Right forelimb (tissue), 1 donor: ENCODE measurements at places on chromosomes 1 and 21.

DNA sequence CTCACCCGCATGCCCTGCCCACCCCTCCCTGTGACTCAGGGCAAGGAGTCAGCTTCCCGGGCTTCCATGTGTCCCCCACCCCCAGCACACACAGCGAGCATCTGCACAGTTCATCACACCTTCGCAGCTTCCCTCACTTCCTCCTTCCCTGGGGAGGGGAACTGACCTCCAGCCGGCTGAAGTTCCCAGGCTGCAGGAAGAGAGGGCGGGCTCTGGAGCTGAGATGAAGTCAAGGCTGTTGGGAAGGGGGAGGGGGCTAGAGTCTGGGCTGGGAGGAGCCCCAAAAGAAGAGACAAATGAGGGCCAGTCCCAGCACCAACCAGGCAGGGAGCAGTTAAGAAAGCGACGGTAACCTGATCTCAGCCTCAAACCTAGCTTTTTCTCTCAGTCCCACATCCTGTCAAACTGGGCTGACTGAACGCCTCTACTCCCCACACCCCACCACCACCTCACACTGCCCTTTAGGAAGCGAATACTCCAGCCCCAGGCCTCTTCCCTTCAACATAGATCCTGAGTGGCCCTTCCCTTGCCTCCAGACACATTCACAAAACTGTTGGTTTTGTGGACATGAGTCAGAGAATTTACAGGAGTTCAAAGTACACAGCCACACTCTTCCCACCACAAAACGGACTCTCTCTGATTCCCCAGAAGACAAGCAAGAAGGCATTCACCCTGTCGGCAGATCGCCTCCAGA is 1.8 kb downstream of the RHOC start:
- peak; percentile 88 for DNase-seq

DNA sequence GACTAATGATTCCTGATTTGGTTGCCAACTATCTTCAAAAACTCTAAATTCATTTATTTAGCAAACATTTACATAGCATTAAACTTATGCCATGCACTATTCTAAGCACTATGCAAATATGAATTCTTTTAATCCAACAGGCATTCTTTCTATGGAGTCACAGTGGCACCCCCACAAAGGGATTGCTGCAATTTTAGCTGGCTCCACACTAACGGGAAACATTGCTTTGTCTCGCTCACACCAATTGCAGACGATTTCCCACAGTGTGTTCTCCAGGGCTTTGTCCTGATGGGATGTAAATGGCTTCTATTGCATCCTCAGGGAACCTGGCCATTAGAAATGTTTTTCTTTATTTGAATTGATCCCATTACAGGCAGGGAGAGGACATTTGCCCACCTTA is 259.1 kb downstream of the BARHL2 start:
- DNase-seq = no peak

DNA sequence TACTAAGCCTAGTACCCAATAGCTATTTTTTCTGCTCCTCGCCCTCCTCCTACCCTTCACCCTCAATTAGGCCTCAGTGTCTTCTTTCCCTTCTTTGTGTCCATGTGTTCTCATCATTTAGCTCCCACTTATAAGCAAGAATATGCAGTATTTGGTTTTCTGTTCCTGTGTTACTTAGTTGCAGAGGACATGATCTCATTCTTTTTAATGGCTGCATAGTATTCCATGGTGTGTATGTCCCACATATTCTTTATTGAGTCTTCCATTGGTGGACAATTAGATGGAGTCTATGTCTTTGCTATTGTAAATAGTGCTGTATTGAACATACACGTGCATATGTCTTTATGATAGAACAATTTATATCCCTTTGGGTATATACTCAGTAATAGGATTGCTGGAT is 106.9 kb upstream of the NR5A2 start:
- DNase-seq = no peak

- DNase-seq = no peak
These were observed 2.7 kb downstream of the HTR1D start for GRCh38 chr1:23214640-23215039.

DNA sequence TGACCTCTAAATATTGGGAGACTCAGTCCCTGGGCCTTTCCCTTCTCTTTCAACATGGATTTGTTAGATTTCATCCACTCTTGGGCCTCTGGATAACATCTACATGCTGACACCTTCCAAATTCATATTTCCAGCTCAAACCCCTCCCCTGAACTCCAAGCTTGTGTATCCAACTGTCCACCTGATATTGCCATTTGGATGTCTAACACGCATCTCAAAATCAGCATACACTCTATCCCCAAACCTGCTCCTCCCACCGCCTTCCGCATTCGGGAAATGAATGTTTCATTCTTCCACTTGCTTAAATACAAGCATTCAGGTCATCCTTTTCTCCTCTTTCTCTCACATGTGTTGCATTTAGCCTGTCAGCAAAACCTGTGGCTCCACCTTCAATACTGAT is 17.5 kb upstream of the KAZN start:
- DNase-seq = no peak

GRCh38 chr1:101325144-101325543 is 88.3 kb downstream of the S1PR1 start:
- no peak for DNase-seq

GRCh38 chr1:26025517-26025916 is 3.9 kb downstream of the EXTL1 start:
- no peak for DNase-seq

DNA sequence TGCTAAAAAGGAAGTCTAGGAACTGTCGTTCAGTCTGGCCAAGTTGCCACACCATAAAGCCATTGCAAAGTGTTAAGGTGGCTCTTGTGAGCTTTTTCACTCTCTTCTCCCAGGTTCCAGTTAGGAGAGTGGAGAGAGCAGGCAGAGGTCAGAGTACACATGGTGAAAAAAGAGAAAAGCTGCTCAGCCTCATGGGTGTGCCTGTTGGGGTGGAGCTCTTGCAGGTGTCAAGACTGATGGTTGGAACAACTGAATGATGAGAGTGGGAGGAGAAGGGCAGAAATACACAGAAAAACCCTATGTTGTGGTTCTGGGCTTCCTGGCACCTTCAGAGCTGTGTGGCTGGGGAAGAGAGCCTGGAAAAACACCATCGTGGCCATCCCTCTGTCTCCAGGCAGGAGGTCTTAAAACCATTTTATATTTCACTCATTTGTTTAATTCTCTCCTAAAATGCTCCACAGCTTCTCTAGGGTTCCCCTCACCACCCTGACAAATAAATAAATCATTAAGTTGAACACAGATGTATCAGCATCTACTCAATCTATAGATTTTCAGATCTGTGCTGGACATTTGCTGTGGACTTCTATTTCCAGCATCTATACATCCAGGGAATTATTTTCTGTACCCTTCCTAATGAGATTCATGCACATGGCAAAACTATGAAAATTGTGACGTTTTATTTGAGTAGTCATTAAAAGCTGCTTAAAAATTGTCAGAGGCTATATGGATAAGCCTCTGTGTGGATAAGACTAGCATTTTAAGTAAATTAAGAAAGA is 17.5 kb downstream of the UBASH3A start:
- no peak for DNase-seq

DNA sequence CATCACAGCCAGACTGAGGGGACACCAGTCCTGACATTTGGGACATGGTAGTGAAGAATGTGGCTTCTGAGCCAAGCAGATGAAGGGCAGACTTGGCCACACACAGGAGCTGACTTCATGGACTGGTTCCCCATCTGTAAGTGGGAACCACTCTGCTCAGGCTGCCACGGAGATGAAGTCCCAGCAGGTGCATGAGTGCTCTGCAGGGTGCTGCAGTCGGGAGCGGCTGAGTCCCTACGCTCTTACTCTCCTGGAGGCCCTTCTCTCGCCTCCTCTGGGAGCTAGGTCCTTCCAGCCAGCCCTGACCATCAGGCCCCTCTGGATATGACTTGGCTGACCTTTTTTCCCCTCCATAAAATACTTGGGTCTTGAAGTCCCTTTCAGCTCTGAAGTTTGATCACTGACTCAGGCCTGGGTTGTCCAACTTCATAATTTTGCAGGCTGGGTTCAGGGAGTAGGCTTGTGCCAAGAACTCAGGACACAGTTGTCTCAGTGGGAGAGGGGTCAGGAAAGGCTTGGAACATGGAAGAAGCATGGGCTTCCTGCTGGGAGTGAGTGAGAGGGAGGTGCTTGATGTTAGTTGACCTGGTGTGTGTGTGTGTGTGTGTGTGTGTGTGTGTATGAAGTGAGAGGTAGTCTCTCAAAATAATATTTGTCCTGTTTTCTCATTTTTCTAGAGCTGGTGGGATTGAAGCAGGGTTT is 21.0 kb upstream of the EPS8L3 start:
- no peak for DNase-seq

DNA sequence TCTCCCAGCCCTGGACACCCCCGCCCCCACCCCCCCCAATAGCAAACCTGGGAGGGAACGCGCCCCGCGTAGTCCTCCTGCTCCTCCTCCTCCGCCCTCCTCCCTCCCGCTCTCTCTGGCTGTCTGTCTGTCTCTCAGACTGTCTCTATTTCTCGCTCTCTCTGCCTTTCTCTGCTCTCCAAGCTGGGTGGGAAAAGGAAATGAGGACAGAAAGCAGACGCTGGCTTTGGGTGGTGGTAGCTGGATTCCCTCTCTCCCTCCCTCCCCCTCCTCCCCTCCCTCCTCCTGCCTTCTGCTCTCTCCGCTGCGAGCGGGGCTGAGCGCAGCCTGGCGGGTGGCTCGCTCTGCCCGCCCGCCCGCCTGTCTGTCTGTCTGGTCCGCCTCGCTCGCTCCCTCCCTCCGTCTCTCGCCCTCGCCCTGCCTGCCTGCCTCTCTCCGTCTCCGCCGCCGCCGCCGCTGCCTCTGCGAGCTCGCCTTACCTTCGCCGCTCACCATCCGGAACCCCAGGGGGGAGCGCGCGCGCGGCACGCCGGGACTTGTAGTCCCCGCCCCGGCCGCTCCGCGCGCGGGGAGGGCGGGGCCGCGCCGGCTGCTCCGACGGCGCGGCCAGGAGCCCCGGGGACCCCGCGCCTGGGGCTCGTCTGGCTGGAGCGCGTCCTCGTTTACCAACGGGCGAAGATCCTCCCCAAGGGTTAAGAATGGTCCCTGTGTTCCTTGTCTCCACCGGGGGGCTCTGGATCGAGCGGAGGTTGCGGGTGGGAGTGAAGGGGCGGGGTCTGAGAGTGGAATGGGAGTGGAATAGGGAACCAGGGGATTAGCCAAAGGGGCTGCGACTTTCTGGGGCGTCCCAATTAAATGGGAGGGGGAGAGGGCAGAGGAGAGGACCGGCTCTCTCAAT is at the start of gene AHDC1:
Gene AHDC1 (minus strand): TSS at position 464 of the 898 bp plus-strand sequence. CDS start 52,029 bp downstream, outside the sequence.
- peak; percentile 94 for DNase-seq

GRCh38 chr1:28518745-28519341 is 13.0 kb downstream of the RCC1 start:
- DNase-seq = no peak

GRCh38 chr1:160839746-160840145 is 22.9 kb downstream of the CD244 start:
- DNase-seq = no peak

GRCh38 chr1:150881331-150882070 is 5.1 kb upstream of the ARNT start:
- DNase-seq = no peak

- no peak for DNase-seq
These were observed 431.1 kb upstream of the VAMP3 start for GRCh38 chr1:7339953-7340352.

- DNase-seq = no peak
These were observed 7.8 kb upstream of the TMEM222 start for GRCh38 chr1:27314169-27314568.

DNA sequence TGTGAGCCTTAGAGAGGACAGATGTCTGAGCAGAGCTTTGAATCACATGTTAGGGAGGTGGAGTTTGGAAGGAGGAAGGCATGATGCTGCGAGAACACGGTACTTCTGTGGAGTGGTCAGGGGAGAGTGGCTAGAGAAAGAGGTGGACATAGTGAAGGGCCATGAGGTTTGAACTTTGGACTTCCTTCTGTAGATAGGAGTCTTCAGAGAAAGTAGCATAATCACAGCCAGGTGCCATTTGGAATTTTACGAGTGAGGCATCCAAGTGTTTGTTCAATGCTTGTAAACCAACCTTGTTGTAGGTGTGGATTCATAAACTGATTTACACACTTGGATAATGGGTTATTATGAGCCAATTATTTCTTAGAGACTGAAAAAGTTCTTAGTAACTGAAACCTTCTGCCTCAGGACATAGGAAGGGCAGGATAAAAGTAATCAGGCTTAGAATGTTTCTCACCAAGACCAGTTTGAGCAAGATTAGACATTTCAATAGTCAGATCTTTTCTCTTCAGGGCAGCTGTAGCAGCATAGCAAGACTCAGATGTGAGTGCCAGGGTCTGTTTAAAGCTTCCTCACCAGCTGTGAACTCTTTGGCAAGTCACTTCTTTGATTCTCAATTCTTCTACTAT is 83.5 kb upstream of the HMCN1 start:
- no peak for DNase-seq

DNA sequence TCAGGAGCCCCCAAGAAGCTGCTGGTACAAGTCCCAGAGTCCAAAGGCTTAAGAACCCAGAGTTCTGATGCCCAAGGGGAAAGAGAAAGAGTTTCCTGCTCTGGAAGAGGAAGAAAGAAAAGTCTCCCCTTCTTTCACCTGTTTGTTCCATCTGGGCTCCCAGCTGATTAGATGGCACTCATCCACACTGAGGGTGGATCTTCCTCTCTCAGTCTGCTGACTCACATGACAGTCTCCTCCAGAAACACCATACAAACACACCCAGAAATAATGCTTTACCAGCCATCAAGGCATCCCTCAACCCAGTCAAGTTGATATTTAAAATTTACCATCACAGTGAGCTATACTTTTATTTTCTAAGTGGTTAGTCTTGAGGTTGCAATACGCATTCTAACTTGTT is 257.9 kb downstream of the PAPPA2 start:
- no peak for DNase-seq

DNA sequence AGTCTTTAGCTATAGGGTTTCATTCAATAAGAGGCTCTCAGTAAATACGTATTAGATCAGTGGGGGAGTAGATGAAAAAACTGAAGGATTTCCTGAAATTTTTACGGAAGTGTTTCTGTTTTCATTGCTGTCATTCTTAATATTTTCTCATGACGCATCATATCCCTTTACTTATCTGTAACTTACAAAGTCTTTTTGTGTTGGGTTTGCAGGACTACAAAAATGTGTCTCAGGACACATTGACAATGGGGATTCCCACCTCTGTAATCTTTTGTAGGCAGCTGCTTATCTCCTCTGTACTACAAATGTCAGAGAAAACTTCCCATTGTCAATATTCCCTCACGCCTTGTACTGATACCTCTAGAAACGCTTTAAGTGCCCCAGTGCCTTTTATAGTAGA is 35.5 kb downstream of the CRP start:
- DNase-seq = no peak

- no peak for DNase-seq
These were observed 4.3 kb downstream of the HES3 start for GRCh38 chr1:6248161-6248776.

GRCh38 chr1:232538224-232538942 is 91.5 kb downstream of the SIPA1L2 start:
- DNase-seq = no peak

DNA sequence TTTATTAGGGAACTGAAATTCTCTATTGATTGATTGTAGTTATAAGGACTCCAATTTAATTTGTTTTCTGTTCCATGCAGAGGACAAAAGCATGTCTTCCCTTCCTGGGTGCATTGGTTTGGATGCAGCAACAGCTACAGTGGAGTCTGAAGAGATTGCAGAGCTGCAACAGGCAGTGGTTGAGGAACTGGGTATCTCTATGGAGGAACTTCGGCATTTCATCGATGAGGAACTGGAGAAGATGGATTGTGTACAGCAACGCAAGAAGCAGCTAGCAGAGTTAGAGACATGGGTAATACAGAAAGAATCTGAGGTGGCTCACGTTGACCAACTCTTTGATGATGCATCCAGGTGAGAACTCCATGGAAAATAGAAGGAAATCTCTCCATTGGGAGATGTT is 1.5 kb downstream of the SETDB1 start:
- DNase-seq = no peak
